WTC11 (cell line): ENCODE measurements at places on chromosomes 4 and X.

DNA sequence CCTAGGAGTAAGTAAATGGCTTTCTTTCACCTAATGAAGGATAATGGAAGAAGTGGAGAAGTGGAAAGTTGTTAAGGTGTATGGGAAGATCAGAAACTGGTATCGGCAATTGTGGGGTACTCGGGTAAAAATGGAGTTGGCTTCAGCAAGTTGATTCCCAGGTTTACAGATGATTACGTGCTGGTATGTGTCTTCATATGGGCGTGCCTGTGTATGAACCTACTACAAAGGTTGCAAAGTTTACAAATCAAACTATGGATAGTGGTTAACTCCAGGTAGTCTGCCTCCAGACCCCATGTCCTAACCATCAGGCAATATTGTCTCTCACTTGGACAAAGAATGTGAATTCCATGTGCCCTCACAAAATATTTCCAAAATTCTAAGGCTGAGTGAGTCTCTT lies 773 bp downstream of the TLR3 start:
- DNase-seq: no peak

DNA sequence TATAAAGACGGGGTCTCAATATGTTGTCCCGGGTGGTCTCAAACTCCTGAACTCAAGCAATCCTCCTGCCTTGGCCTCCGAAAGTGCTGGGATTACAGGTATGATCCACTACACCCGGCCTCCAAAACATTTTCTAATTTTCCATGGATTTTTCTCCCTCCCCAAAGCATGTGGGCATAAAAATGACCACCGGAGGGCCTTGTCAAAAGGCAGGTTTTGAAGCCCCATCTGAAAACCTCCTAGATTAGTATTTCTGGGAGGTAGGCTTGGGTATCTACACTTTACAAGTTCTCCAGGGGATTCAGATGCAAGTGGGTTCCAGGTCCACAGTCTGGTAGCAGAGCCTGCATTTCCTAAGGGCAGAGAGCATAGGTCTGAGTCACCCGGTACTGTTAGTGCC lies 1.4 kb upstream of the GPR173 start:
- DNase-seq: no peak

GRCh38 chr4:136113921-136114320 lies 1418.4 kb downstream of the PCDH18 start:
- DNase-seq: no peak

DNA sequence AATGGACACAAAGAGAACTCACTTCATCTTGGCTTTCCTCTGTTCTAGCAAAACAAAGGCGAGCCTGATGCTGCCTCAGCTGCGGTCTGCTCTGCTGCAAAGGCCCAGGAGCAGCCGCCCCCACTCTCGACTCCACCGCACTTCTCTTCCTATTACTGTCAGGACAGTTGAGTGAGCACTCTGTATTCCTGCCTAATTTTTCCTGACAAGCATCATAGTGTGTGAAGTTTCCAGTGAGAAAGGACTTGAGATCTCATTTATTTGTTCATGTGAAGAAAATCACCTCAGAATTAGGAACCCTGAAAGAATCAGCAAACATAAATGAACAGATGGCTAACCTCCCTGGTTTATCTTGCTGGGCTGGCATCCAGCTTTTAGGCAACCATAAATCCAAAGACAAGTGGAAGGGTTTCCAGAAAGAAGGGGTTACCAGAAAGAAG lies 15.6 kb downstream of the SCARB2 start:
- DNase-seq: no peak

- DNase-seq: no peak
Observed at GRCh38 chr4:7584098-7584497, 149.4 kb upstream of the PSAPL1 start.

DNA sequence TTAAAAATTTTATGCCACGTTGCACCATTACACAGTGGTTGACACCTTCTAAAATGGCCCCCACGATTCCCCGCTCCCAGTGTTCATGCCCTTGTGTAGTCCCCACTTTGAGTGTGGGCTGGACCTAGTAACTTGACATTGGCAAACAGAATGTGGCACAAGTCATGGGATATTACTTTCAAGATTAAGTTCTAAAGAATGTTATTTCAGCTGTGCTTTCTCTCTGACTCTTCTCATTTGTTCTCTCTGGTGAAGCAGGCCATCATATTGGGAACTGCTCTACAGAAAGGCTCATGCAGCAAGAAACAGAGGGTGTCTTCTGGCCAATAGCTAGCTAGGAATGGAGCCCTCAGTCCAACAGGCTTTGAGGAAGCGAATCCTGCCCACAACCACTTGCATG lies 67.1 kb downstream of the ATXN3L start:
- no peak for DNase-seq
